ENCODE measurements at places on chromosomes 7 and 10.

DNA sequence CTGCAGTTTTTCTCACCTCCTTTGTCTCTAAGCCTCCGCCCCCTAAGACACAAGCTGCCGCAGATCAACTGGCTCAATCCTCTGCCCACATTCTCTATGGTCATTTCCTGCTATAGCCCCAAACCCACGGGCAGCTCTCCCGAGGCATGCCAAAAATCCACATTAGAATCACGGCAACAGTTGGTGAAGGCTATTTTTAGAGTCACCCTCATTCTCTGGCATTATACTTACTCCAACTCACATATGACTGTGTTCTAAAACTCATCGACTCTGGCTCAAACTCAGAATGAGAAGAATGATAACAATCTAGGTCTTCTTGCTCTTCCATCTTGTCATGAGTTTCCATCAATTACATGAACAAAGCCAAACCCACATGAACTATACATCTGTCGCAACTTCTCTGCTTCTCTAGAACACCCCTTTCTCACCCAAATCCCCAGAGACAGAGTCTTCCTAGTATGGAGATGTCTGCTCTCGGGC lies 10.9 kb upstream of the KIAA1549 start:
- DNase-seq: no peak

DNA sequence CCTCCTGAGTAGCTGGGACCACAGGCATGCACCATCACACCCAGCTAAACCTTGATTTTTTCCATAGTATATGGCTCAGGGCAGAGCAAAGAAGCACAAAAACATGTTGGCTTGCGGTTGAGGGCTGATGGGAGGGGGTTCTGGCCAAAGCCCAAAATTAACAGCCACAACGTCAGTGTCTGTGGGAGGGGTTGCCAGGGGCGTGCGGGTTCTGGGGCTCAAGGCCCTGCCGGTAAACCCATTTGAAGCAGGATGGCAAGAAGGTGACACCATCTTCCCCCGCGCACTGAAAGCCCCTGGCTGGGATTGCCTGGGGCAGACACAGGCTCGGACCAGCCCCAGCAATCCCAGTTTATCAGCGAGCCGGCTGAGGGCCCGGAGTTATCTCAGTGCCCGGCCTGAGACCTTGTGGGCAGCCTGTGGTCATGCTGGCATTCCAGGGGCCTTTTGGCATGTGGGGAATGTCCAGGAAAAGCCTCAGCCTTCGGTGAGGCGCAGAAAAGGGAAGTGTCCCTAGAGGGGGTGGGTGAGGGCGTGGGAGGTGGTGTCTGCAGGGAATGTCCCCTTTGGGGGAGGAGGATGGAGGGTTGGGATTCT lies 167.7 kb upstream of the TNRC18 start:
- DNase-seq: no peak

DNA sequence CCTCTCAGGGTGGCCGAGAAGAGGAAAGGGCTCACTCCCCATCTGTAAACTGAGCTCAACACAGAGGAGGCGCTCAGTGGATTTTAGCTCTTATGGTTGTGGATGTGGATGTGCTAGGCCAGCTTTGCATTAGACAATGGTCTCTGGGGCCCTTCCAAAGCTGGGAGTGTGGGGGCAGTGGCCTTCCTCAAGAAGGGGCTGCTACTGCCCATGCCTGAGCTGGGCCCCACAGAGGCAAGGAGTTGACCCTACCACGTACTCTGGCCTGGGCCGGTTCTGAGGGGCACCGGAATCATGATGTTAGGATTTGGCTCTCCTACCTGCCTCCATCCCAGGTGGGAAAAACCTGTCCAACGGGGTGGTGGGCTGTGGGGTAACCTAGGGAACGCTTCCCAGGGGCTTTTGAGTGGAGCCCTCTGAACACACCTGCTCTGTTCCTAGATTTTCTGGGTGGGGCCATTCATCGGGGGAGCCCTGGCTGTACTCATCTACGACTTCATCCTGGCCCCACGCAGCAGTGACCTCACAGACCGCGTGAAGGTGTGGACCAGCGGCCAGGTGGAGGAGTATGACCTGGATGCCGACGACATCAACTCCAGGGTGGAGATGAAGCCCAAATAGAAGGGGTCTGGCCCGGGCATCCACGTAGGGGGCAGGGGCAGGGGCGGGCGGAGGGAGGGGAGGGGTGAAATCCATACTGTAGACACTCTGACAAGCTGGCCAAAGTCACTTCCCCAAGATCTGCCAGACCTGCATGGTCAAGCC lies 11.5 kb downstream of the AQP1 start:
- no peak for DNase-seq

GRCh38 chr10:127227663-127228062 lies 31.3 kb upstream of the INSYN2A start:
- DNase-seq: no peak

GRCh38 chr10:104589431-104589830 lies 51.7 kb upstream of the SORCS3 start:
- no peak for DNase-seq

GRCh38 chr7:38215115-38215514 lies 37.1 kb downstream of the STARD3NL start:
- DNase-seq: no peak

- DNase-seq: no peak
These were observed at the start of gene TSPAN13 for GRCh38 chr7:16753102-16753931. TSS of gene TSPAN13 (plus strand) at chr7:16753755. CDS start at chr7:16753968, 213 bp downstream.

DNA sequence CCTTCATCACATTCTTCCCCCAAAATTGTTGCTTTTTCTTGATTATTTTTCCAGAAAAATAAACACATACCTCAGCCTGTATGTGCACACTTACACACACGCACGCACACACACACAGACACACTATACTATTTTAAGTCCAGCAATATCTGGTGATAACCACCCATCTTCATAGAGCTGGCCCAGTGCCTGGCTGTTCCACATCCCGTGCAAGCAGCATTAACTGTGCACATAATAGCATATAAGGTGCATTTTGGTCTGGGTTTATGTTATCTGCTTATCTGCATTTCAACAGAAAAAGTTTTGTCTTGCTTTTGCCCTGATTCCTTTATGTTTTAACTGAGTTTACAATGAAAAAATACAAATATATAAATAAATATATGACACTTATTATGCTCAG lies 143.1 kb upstream of the KLF6 start:
- no peak for DNase-seq

DNA sequence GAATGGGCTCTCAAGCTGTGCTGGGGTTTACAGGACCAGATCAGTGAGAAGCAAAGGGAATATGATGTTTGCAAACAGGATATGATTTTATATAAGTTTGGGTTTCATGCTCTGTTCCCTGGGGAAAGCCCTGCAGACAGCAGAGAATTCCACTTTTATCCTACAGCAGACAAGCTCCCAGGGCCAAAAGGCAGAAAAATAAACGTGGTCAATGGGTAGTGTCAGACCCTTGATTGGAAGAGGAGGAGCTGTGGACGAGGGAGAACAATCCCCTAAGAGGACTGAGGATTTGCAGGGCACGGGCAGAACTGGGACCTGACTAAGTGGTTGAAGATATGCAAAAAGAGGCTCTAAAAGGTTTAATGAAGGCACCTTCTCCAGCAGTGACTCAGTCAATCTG lies 275.3 kb downstream of the HDAC9 start:
- DNase-seq: no peak

GRCh38 chr7:20402747-20403230 lies 72.1 kb downstream of the ITGB8 start:
- DNase-seq: no peak
